ENCODE measurements at places on chromosomes 13 and 19.

DNA sequence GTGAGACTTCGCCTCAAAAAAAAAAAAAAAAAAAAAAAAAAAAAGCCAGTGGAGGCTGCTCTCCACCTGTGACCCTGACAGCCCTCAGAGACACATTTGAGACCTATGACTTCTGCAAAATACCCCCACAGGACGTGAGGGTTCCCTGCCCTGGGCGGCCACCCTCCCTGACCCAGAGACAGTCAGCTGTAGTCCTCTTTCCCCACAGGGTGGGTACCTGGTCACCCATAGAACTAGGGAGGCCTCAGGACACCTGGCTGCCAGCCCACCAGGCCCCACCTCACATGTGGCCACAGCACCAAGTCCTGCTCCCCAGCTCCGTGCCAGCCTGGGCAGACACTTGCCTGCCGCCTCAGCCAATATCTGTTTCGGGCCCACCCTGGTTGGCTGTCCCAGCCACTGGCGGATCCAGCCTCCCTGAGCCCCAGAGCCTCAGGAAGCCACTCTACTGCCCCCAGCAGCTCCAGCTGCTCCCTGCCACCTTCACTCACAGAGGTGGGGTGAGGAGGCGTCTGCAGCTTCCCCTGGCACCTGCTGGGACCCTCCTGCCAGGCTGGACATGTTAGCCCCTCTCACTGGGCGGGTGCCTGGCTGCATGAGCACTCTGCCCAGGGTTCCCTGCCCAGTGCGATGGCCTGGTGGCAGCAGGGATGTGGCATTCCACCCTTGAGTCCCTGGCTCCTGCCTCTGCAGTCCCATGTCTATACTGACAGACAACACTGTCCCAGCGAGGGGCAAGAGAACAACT is 6.9 kb downstream of the MKNK2 start:
- no peak for DNase-seq

DNA sequence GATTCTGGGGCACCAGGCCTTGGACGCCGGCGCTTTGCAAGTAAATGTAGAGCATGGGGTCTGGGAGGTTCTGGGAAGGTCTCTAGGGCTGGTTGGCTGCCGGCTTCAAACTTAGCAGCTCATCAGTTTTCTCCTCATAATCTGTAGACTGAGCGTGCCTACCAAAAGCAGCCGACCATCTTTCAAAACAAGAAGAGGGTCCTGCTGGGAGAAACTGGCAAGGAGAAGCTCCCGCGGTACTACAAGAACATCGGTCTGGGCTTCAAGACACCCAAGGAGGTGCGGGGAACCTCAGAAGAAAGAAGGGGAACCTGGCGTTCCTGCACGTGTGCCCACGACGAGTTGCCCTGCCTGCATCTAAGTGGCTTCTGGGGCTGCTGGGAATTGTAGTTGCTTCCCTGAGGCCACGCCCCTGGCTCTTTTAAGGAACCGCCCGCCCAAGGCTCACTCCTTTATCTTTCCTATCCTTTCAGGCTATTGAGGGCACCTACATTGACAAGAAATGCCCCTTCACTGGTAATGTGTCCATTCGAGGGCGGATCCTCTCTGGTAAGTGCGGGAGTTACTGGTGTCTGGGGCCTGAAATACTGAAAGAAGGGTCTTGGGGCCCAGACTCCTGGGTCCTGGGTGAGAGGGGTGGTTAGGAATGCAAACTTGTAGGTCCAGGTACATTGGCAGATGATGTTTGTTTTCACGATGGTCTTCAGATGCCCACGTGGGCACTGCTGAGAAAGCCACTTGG is 984 bp downstream of the RPS11 start:
- DNase-seq = peak; percentile 75

DNA sequence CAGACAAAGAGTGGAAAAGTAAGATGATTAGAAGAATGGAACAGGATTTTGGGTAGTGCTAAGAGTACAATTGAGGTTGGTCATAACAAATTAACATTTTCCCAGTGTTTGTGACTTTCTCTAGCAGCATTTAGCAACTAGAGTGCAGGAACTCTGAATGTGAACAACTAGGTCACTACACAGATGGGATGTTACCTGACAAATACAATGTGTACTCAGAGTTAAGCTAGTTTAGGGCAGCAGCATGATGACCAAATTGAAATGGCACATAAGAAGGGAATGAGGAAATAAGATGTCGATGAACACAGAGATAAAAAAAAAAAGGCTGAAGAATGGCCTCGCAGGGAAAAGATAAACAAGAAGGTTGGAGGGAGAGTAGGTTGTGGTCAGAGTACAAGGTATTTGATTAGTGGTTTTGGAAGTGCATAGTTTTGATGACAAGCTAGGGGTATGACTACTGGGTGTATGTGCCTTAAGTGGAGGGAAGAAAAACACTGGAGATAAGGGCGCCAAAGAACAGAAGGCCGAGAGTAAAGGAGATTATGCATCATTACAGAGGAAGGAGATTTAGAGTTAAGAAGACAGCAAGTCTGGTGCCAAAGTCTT is 381.1 kb downstream of the FGF14 start:
- DNase-seq = no peak

DNA sequence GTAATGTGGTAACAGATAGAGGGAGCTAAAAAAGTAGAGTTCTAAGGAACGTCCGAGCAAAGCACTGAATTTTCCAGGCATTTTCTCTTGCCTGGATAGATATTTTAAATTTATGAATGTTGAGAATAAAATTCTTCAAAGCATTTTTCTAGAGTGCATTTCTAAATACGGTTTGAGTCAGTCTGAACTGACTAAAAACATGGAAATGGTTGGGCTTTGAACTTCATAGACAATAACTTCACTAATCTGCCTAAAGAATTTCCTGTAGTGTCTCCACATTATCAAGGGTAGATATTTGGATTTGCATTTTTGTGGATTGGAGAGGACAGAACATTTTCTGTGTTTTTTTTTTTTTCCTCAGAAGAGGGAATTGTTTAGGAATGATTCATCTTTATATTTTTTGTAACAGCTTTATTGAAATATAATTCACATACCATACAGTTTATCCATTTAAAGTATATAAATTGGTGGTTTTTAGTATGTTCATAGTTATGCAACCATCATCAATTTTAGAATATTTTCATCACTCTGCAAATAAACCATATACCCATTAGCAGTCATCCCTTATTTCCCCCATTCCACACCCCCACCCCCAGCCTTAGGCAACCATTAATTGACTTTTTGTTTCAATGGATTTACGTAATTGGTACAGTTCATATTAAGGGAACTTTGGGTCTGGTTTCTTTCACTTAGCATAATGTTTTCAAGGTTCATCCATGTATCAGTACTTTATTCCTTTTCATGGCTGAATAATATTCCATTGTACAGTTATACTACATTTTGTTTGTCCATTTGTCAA is 20.7 kb downstream of the GARRE1 start:
- no peak for DNase-seq

- no peak for DNase-seq
Measured at GRCh38 chr13:113886561-113887112, 22.8 kb upstream of the GAS6 start.

DNA sequence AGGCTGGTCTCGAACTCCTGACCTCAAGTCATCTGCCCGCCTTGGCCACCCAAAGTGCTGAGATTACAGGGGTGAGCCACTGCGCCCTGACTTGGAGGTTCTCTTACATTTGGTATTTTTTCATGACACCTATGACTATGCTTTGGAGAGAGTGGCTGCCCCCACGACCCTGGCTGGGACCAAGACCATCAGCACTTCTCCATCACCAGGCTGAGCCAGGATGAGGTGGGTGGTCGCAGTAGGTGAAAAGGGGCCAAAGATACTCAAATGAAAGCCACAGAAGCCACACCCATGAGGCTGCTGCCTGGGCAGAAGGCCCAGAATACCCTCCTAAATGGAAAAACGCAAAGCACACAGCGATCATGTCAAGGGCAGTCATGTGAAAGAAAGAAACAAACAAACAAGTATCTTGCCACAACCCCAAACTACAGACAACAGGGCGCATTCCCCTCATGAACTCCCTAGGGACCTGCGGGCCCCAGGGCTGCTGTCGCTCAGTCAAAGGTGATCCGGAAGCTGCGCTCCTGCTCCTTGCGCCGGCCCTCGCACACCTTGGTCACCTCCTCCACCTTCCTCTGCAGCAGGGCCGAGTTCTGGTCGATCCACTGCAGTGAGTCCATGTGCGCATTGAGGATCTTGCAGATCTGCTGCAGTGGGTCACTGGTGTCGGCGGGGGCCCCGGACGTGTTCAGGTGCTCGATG is 11.2 kb upstream of the IL4I1 start:
- no peak for DNase-seq

- peak; percentile 45 for DNase-seq
Measured at GRCh38 chr13:77751513-77752456, 54.3 kb downstream of the SLAIN1 start.

DNA sequence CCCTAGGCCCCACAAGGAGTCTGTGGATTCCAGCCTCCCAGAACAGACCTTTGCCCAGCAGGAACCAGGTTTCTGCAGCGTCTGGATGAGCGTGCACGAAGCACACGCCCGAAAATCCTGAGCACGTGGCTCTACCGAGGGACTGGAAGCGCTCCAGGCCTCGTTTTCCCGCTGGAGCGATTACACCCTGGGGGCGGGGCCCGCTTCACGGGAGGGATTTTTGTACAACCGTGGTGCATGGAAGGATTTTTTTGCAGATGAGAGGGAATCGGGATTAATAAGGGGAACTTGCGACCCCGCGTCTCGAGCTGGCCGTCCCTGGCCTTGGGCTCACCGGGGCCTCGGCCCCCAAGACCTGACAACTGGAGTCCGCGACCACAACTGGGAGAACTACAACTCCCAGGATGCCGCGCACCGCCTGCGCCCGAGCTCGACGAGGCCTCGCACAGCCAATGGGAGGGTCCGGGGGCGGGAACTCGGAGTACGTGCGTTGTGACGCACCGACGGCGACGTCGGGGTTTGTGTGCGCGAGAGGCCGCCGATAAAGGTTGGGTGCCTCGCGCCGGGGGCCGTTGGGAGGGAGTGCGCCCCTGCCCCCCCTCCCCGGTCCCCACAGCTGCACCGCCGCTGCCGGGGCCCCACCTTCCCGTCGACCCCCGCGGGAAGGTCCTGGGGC is at the start of gene ZNF628:
Gene ZNF628, plus strand, starts transcription at position 518 of the 676 bp plus-strand sequence. CDS start 3,294 bp downstream, outside the sequence.
- peak; percentile 99 for DNase-seq

DNA sequence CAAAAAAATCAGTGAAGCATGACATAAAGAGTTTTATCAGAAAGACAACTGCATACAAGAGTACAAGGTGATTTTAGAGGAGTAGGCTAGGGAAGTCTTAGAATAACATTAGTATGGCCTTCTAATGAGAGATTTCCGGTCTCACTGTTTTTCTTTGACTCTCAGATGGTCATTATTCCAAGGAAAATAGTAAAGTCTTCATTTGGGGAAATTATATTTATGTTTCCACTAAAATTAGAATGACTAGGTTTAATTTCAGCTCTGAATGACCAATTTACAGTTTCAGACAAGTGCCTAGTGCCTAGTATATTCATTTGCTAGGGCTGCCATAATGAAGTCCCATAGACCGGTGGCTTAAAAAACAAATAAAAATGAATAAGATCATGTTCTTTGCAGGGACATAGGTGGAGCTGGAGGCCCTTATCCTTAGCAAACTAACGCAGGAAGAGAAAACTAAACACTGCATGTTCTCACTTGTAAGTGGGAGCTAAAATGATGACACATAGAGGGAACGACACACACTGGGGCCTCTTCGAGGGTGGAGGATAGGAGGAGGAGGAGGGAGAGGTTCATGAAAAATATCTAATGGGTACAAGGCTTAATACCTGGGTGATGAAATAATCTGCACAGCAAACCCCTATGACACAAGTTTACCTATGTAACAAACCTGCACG is 303.1 kb downstream of the PCDH9 start:
- no peak for DNase-seq

GRCh38 chr19:41296433-41296871 is 13.5 kb upstream of the CCDC97 start:
- no peak for DNase-seq

Measured in stimulated activated naive CD8-positive, alpha-beta T cell treated with anti-CD3 and anti-CD28 coated beads, Interleukin-15, Interleukin-2, amounts not matched to agents 100 U/mL and 50 U/mL, for 24 hours (primary cell).